ENCODE measurements at places on chromosomes 2 and 18. TPM values are rescaled to one million over a fixed set of nuclear protein-coding genes. Genes with fewer than 3 reads are reported as not detected.

GRCh38 chr2:26552641-26553374 is 74.9 kb upstream of the OTOF start:
- no peak for DNase-seq

- no peak for DNase-seq
Observed at GRCh38 chr18:56319953-56320352, 318.4 kb downstream of the TXNL1 start.

DNA sequence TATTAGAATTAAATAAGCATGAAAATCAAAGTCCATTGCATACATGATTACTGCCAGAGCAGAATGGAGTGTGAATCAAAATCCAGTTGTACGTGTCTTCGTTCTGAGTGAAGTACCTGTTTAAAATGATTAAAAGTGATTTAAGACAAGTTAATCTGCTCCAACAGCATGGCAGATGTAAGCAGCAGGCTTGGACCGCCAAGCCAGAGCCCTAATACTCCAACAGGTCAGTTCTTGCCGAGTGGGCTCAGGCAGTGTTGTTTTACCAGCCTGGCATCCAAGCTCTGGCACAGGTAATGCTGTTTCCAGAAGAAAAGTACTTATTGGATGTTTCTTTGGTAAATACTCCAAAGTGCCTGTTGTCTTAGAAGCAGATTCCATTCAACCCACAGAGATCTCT is 171.4 kb upstream of the EPAS1 start:
- no peak for DNase-seq

DNA sequence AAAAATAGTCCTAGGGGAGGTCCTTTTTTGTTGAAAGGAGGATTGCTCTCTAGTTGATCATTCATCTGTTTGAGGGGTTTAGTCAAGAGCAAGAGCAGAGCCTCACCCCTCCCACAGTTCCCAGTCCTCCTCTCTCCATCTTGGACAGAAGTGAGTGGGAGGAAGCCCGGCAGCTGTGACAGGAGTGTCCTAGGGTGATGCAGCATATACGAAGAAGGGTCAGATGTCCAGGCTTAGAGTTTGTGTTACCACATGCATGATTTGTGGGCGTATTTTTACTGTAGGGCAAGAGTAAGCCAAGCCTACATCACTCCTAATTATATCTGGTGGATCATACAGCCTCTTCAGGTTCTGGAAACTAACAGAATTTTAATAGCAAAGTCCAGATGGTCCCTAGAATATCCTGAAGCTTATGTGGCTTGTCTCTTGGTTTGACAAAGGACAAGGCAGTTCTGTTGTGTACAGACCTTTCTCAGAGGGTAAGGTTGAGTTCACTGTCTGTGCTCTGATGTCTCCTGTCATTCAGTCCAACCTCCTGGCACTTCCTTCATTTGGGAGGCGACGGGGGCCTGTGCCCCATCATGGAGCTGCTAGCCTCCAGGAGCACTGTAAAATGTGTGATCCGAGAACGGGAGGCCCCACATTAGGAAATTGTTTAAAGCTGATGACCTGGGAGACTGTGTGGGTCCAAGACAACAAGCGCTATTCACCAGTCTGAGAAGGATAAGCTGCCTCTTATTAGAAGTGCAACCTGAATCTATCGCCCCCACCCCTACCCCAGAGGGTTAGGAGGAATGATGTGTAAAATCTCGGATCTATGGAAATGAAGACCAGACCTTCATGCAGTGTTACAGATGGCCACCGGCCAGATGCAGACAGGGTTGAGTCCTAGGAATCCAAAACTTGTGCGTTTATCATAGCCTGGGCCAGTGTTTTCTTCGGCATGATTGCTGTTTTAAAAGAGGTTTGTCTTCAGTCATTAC is 6.9 kb downstream of the CEP68 start:
- no peak for DNase-seq

- no peak for DNase-seq
Observed at GRCh38 chr2:201790989-201791388, 10.3 kb upstream of the ALS2 start.

- no peak for DNase-seq
Observed at GRCh38 chr2:31337197-31337596, 77.3 kb downstream of the XDH start.

The CAVIN2 gene
- 145 TPM for total RNA-seq
